ENCODE measurements at places on chromosomes 4 and X.

- DNase-seq: no peak
These were observed 196.4 kb downstream of the LRBA start for GRCh38 chr4:150818661-150819060.

DNA sequence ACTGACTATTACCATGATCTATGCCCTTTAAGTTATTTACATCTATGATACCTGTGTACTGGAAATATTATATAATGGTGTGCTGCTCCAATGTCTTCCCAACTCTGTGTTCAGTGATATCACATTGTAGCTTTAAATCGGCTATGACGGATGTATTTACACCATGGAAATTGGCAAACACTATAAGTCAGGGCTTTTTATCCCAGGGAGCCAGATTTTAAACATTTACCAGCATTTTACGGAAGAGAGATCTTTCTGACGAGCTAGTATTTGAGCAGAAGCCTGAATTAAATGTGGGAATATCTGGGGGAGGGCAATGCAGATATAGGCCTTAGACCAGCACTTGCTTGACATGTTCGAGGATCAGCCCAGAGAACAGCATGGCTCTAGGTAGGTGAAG, 7.7 kb upstream of the PGM2 start:
- DNase-seq: no peak

DNA sequence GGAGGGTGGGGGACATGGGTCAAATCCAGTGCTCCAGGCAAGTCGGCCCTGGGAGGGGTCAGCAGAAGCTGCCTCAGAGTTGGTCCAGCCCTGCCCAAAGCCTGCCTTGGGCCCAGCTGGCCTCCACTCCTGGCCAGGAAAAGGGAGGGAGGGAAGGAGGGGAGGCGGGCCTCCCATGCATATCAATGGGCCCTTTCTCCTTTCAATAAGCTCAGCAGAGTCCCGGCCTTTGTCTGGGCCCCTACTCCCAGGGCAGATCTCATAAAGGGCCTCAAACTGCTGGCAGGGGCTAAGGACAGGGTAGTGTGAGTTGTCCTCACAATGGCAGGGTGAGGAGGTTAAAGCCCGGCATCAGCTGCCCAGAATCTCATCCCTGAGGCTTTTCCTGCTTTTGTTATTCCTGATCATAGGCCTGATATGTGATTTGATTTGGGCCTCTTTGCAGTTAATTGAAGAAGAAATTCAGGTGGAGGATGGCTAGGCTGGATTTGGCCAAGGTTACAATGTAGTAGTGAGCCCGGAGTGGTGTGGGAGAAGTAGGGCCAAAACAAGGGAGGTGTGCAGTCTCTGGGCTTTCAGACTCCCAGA, 121.1 kb upstream of the ATP6AP2 start:
- no peak for DNase-seq

DNA sequence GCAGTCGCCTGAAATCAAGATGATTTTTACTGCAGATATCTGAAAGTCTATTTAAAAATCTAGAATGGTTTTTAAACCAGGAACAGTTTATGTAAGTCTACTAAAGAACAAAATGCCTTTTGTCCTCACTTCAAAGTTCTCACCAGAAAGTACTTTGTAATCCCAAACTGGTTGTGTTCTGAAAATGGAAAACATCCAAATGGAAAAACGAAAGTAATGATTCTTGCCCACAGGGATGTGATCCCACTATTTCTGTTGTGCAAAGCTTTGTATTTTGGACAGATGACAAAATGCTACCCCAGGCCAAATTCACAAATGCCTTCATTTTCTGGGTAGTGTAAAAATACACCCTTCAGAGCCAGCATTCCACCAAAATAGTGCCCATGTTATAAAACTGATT, 265.5 kb upstream of the FTHL17 start:
- DNase-seq: no peak

DNA sequence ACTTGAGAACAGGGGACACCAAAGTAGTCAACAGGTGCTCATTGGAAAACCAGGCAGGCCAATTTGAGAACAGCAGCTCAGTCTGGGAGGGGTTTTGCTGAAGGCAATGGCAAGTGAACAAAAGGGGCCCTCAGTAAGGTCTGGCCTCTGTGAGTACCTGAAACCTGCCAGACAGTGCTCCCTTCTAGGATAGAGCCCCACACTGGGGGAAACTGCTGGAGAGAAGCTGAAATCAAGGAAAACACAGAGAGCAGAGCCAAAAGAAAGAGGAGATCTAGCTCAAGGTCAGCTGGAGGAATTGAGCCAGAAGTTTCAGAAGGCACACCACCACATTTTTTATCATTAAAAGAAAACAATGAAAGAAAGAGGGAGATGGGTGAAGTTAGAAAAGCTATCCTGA, 28.2 kb downstream of the PNMA6E start:
- DNase-seq: no peak

DNA sequence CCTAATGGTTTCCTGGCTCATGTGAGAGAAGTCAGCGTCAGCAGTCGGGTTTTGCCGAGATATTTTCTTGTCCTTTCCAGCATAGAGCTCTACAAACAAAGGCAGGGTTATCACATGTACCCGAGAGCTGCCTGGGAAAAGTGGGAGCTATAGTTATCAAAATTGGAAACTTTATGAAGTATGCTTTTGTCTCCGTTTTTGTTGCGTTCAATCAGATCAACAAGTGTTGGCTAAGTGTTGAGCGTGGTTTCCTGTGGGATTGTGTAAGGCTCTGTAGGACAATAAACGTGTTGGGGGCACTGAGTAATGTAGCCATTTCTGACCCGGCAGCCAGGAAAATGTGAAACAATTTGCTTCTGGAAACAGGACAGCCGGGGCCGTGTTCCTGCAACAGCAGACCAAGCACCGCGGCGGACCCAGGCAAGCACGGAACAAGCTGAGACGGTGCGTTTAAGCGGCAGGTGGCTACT, at the start of gene BMX:
Gene BMX, plus strand, starts transcription at position 311 of the 470 bp plus-strand sequence. CDS start 7,547 bp downstream, outside the sequence.
- no peak for DNase-seq

DNA sequence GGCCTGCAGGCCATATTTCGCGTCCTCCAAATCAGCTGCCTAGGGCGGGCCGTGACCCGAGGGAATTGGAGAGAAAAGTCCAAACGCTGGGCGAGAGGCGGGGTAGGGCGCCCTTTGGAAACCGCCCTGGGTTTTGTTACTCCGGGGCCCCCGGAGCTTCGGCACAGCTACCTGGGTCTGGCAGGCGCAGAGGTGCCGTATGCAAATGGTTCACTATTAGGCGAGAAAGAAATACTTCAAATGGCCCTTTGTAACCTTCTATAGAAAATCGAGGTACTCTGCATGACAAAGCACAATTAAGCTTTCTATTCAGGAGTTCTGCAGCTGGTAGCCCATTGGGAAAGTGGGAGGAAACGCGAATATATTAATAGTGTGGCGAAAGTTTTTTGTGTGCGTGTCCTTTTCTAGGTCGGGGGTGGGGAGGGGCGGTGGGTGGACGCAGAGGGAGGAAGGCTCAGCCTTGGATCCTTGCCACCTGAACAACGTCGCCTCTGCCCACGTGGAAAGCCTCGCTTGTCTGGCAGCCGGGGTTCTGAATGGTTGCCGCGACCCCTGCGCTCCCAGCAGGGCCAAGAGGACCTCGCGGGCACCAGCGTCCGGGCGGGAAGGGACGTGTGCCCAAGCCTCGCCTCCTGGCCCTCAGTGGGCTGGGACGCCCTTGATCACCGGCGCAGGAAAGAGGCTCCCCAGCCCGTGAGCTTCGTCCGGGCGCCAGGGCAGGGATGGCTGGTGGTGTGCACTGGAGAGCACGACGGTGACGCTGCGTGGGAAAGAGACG, 9.5 kb downstream of the GSX2 start:
- no peak for DNase-seq

DNA sequence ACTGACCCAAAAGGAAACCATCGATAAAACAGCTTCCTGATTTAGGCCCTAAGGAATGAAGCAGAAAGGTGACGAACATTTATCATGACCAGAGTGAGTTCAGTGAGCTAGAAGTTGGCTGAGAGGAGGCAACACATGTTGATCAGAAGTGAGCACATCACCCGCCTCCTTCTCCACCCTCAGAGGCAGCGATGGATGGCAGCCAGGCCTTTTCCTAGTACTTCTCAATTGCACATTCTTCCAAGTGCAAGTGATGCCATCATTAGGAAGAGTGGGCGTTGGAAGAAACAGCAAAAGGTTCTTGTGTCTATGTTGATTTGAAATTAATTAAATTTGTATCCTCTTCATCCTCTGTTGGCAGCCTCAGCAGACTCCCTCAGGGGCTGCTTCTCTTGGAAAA, 51.7 kb downstream of the TMEM154 start:
- peak; percentile 60 for DNase-seq

DNA sequence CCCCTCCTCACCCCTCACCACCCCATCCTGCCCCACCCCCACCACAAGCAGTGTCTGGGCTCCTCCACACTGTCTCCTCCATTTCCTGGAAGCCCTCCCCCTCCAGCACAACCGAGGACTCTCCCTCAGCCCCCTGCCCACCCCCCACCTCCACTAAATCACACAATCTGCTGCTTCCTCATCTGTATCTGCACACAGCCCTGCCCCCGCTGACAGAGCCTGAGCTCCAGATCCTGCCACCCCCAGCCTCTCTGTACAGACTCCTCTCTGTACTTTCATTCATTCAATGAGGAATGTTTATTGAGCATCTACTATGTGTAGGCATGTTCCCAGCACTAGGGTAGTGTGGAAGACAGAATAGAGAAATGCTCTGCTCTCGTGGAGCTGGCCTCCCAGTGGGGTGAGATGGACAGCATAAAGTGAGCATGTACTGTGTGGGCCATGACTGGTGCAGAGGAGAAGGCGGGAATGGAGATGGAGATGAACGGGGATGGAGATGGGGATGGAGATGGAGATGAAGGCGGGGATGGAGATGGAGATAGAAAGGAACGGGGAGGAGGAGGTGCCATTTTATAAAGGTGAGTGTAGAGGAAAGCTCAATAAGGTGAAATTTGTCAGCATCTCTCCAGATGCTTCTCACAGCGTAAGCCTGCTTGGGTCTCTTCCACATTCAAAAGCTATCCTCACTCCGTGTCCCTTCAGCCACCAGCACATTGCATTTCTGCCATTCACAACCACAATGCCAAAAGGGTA, 2.5 kb upstream of the PPP2R2C start:
- no peak for DNase-seq

GRCh38 chr4:35966566-35966965, 277.7 kb downstream of the ARAP2 start:
- DNase-seq: no peak

DNA sequence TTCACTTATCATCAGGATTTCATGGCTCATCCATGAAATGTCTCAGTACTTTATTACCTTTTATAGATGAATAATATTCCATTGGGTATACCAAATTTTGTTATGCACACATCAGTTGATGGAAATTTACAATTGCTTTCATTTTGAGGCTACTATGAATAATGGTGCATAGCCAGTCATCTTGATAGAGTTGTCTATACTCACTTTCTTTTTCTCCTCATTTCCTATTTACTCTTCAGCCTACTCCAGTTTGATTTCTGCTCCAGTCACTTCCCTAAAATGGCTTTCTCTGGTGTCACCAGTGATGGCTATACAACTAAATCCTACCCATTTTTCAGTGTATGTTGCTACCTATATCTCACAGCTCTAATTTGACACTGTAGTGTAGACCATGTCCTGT, 743.5 kb upstream of the MAGEB2 start:
- no peak for DNase-seq

DNA sequence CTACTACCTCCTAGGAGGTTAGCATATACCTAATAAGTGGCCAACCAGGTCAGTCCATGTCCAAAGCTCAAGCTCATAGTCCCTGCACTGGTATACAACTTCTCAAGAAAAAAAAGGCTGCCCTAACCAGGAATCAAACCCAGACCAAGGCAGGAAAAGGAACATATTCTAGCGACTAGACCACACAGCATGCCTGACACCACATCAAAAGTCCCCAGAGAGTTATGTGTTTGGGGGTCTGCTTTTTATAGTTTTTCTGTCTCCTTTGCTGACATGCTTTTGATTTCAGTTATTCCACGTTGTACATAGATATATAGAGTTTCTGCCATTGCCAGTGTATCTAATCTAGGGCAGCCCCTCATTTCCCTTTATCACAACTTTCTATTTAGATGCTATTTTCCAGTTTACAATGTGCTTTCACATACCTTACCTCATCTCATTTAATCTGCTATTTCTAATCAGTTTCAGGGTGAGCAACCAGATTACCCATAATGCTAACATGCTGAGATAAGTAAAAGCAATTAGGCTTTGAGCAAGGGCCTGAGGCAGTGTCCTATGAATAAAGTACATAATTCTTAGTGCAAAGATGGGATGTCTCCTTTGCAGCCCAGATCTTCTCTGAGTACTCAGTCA, 17.8 kb downstream of the ARHGEF6 start:
- DNase-seq: no peak

GRCh38 chrX:149648932-149649331, 17.3 kb upstream of the TMEM185A start:
- DNase-seq: no peak

DNA sequence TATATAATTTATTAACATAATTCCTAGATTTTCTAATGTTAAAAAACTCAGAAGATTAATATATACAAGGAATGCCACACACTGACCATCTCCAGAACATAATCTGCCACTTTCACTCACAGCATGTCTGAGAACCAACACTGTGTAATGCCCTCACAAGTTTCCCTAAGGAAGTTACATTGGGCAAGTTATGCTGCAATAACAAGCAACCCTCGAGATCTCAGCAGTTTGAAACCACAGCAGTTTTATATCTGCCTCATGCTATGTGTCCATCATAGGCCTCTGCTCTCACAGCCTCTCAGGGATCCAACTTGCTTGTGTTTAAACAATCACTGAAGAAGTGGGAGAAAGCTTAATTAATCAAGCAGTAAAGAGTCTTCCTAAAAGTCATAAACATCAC, 250.0 kb upstream of the SLC7A11 start:
- no peak for DNase-seq

GRCh38 chr4:132344924-132345828, 803.9 kb upstream of the PCDH10 start:
- no peak for DNase-seq

DNA sequence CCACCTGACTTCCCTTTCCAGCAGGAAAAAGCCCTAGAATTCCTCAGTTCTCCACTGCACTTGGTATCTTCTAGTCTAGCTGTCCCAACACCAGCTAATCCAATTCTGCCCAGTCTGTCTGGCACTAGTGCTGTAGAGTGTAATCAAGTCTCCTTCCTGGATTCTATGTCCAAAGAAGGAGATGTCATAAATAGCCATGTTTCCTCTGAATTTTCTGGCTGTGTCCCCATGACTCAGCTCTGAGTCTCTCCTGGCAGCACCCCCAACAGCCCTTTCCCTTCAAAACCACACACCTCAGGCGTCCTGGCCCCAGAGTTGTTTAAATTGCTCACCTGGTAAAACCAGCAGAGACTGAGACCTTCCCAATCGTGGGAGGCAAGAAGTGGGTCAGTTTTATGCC, 197.2 kb downstream of the GRXCR1 start:
- no peak for DNase-seq
